ENCODE measurements at places on chromosomes 5 and 9. TPM values are rescaled to one million over a fixed set of nuclear protein-coding genes. Genes with fewer than 3 reads are reported as not detected.
A peak's percentile ranks its signal among the peaks of the same experiment; 100 is the strongest.

DNA sequence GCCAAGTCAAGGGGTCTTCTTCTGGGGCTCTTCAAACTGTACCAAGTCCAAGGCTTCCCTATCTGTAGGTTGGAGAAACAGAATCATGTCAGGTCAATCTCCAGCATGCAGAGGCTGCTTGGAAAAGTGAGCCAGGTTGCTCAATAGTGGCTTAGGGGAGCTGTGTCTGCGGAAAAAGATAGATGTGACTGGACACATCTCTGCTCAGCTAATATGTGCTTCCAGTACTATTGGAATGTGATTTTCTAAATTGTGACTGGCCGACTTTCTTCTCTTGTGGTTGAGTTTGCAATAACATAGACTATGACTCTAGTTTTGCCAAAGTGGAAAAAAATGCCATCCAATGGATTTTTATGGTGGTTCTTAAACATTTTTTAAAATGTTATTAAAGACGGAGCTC, 136.7 kb downstream of the BOD1 start:
- no peak for DNase-seq

- peak; percentile 17 for DNase-seq
Observed at GRCh38 chr5:66174338-66174737, 30.2 kb downstream of the SREK1 start.

GRCh38 chr9:133248726-133249295, 26.2 kb downstream of the ABO start:
- DNase-seq, result no peak

GRCh38 chr9:114935119-114935518, 4.7 kb upstream of the TNFSF8 start:
- DNase-seq, result peak; percentile 91

DNA sequence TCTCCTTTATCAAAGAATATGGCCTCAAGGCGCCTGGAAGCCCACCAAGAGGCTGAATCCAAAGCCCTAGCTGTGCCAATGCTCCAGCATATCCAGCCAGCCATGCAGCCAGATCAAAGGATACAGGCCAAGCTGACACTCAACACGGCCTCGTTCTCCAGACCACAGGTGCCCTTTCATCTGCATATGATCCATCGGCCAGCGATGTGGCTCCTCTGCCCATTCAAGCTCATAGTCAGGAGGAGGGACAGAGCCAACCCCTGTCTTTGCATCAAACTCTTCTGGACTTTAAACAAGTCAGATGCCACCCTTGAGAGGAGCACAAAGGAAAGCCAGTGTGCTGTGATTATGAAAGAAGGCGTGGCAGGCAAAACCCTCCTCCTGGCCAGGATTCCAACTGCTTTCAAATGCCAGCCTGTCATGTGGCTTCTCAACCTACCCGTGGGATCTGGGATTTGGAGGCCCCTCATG, 42.5 kb downstream of the ADAM19 start:
- no peak for DNase-seq

GRCh38 chr5:95153511-95153910, 131.4 kb downstream of the MCTP1 start:
- DNase-seq, result no peak

DNA sequence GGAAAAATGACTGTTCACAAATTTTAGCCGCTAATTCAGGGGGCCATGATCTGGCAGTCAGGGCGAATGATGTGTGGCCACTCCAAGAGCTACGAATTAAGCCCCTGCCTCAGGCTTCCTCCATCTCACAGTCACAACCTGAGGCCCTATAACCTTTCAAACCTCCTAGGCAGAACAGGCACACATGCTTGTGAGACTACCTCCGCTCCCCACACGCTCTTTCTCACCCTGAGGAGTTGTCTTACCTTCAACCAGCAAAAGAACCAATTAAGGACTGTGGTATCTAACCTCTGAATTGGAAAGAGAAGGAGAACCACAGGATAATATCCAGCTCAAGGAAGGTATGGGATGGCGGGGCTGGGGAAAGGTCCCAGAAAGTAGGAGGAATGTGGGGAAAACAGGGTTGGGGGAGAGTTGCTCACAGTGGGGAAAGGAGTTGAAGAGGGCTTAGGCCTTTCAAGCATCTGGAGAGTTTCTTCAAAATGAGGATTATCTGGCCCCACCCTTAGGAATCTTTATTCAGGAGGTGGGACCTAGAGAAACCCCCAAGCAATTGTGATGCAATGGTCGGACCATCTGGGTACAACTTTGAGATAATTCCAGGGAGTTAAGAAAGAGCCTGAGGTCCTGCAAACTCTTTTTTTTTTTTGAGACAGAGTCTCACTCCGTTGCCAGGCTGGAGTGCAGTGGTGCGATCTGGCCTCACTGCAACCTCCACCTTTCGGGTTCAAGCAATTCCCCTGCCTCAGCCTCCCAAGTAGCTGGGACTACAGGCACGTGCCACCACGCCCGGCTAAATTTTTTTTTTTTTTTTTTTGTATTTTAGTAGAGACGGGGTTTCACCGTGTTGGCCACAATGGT, 5.5 kb downstream of the PCDH1 start:
- DNase-seq, result no peak

GRCh38 chr5:40672425-40672824, 7.3 kb upstream of the PTGER4 start:
- DNase-seq, result no peak

DNA sequence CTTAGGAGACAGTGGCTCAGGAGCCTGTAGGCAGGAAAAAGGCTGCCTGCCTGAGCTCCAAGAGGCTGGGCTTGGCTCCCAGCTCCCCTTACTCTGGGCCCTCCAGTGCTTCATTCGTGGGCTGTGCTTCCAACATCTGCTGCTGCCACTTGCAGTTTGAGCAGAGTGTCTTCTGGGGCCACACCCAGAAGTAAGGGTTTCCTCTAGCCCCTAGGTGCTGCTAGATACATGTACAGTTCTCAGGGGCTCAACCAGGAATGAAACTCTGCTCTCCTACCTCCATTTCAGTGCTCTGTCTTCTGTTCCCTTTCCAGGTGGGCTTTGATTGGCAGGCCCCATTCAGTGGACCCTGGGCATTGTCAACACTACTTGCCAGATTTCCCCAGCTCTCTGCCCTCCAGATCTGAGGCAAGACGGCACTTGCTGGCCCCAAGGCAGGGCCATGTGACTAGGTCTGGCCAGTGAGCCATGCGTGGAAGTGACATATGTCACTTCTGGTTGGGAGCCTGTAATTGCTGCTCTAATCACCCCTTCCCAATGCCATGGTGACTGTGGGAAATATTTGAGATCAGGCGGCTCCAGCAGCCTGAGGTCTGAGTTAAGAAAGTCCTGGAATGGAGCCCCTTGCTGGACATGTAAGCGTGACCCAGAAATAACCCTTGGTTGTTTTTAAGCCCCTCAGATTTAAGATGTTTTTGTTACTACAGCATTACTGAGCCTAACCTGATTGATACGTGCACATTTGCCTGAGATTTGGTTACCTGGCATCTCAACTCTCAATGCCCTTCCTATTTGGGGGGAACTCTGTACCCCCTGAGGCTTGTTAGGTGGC, 9.4 kb upstream of the BOD1 start:
- DNase-seq, result no peak

DNA sequence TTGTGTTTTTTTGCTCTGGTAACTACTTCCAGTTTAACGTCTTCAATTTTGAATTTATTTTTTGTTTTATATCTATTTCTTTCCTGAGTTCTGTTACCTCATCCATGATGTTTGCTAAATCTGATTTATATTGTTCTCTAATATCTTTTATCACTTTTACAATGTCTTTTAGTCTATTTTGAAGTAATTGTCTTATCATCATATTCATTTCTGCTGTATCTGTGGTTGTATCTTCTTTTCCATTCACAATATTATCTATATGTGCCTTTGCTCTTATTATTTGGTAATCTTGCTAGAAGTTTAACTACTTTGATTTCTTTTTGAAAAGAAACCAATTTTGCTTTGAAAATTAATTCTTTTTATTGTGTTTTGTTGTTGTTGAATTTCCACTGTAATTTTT, 43.6 kb downstream of the OSMR start:
- DNase-seq, result no peak

DNA sequence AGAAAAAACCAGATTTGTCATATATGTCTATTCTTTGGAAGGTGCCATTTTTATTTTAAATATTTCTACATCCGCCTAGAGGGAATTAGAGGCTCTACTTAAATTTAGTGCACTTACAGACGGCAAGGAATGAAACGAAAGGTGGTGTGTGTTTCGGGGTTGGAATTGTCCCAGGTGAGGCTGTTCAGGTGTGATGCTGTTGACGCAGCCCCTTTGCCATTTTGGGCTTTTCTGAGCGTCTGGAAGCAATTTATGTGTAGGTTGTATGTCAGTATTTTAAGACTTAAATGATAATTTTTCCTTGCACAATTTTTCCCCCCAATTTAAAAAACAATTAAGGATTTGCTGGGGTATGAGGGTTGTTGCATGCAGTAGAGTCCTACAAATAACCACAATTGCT, 2.0 kb downstream of the TENT4A start:
- DNase-seq, result no peak

DNA sequence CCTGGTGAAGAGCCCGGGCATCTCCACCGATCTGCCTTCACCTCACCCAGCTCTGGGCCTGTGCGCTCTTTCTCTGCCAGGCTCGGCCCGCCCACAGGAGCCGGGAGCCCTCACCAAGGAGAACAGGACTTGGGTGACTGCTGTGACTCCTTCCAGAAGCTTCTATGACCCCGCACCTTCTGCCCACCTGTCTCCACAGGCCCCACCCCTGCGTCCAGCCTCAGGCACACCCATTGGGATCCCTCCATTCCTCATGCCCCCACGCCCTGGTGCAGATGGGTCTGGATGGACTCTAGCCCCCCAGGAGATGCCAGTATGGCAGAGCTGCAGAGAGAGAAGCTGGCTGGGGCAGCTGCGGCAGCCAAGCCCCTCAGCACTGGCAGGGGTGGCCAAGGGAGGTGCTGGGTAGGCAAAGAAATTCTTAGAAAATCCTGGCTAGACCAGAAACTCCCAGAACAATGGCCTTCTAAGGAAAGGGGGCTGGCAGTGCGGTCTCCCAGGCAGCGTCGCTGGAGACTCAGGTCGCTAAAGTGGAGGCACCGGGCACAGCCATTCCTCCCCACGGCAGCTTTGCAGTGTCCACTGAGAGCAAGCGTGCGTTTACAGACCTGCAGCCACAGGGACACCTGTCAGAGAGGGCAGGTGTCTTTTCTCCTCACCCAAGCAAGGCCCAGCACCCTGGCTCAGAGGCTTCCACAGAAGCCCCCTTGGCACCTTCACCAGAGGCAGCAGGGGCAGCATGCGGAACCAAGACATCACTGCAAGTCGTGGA, 17.3 kb downstream of the LPCAT1 start:
- DNase-seq, result no peak

DNA sequence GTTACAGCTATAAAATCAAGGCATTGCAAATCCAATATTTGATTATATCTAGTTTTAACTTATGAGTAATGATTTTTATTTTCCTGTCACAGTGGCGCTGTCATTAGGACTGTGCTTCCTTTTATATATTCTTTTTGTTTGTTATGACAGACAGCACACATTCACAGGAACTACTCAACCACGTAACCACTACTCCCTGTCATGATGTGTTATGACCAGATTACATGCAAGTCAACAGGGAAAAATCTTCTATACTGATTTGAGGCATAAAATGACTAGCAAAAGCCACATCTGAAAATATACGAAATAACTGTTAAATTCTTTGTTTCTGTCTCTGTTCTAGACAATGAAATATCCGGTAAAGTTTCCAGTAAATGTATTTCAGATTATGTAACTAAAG, 25.4 kb downstream of the SREK1 start:
- DNase-seq, result no peak

- DNase-seq, result no peak
Observed at GRCh38 chr5:160432787-160433186, 11.1 kb downstream of the PTTG1 start.

GRCh38 chr5:170732685-170733084, 50.8 kb upstream of the GABRP start:
- no peak for DNase-seq

GRCh38 chr9:94480205-94480604, 74.7 kb upstream of the PCAT7 start:
- no peak for DNase-seq

DNA sequence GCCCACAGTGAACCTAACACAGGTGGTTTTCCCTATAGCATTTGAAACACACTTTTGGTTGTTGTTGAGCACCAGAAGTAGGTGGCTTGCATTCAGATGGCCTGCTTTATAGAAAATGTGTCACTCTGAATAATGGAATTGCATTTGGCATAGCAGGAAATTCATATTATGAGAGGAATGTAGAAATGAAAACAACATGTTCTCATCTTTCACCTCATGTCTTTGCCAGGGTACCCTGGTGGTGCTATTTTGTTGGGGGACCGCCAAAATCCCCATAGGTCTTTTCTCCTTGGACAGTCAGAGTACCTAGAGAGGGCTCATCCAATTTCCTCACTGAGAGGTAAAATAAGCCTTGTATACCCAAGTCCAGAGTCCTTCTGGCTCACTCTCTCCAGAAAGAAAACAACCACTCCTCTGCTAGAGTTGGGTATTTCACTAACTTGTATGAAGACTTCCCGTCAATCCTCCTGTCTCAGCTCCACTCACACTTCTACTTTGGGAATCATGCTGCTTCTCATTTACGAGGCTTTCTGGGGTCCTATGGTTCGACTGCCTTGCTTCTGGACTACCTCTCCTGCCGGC, 67.4 kb downstream of the MRPS27 start:
- no peak for DNase-seq

GRCh38 chr5:134460551-134460950, 48.9 kb upstream of the CDKN2AIPNL start:
- no peak for DNase-seq

DNA sequence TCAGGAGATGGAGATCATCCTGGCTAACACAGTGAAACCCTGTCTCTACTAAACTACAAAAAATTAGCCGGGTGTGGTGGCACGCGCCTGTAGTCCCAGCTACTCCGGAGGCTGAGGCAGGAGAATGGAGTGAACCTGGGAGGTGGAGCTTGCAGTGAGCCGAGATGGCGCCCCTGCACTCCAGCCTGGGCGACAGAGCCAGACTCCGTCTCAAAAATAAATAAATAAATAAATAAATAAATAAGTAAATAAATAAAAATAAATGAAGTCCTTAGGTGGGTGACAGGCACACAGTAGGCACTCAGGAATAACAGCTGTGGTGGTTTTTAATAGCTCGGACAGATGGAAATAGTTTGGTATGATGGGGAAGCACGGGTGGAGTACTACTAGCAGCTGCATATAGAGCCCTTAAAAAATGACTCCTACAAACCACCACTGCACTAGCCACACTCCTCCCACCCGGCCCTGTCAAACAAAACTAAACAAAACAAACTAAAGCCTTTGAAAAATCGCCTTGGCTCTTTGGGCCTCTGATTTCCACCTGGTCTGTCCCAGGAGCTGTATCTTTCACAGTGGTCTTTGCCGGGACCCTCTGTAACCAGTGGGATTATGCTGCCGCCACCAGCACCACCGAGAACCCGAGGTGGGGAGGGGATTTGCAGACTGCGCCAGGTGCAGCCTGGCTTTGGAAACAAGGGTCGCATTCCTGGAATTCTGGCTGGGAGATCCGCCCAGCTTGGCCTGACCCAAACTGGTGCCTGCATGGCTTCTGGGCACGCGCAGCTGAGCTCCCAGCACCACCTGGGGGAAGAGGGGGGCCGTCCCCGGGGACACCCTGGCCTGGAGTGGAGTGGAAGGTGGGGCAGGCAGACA, 5.1 kb upstream of the WDR5 start:
- peak; percentile 63 for DNase-seq

- no peak for DNase-seq
Observed at GRCh38 chr9:122978601-122979000, 37.8 kb downstream of the RABGAP1 start.

IFNA2 gene
- polyA plus RNA-seq, result not detected

PTGR1 gene
- 79.0 TPM for polyA plus RNA-seq

DOCK2 gene
- polyA plus RNA-seq, result 5.4 TPM

PFN3 gene
- not detected for polyA plus RNA-seq

FUT7 gene
- polyA plus RNA-seq, result not detected

BNC2 gene
- 12.2 TPM for polyA plus RNA-seq

BRD8 gene
- 188 TPM for polyA plus RNA-seq

HSPB3 gene
- polyA plus RNA-seq, result 6.7 TPM

IRGM gene
- 1.0 TPM for polyA plus RNA-seq
